Femur (tissue), 1 donor: ENCODE measurements at places on chromosomes 7 and 10.

DNA sequence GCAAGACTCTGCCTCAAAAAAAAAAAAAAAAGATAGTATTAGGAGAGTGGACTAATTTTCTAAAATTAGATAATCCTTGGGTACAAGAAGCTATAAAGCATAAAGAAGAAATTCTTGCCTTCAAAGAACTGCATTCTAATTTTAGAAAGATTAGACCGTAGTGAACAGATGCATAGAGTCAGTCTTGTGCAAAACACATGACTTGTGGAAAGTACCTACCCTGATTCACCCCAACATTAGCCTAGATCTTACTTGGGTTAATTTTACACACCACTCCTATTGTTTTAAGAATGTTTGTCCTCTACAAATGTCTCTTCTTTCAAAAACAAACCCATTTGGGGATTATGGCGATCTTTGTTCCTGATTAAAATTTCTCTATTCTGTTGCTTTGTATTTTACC, 38.9 kb upstream of the SP8 start:
- DNase-seq, result no peak

DNA sequence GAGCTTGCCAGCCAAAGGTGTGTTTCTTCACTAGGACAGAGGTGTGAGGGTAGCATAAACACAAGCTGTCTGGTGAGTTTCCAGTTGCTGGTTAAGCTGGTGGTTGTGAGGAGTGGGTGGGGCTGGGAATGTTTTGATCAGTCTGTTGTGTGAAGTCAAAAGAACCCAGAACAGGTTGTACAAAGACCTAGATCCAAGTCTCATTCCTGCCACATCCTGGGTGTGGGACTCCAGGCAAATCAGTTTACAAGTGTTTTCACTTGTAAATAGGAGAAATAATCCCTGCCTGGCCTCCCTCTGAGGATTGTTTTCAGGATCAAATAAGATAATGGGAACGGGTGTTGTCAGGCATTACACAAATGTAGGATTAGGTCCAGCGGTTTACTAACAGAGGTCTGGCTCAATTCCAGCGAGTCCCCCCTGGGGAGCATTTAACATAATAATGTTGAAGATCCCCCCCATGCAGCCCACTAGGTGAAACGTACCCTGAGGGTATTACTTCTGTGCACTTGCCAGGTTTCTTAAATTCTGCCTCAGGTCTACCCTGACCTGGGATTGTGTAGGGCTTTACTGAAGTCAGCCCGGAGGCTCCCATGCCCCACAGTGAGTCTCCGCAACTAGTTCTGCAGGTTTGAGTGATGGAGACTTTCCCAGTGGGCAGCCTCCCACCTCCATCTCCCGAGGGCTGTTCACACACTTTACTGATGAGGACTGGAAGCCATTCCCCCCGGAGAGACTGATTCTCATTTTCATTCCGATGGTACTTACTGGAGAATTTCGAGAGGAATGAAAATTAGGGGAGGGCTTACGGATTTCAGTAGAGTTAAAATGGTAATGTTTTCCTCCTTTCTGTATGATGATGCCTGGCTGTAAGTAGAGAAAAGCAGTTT, 2.7 kb upstream of the FRAT2 start:
- DNase-seq, result no peak

GRCh38 chr10:130014263-130015074, 50.4 kb upstream of the EBF3 start:
- DNase-seq, result peak; percentile 74

- no peak for DNase-seq
Observed at GRCh38 chr10:87092376-87092860, 2.2 kb downstream of the GLUD1 start.

- peak; percentile 48 for DNase-seq
Observed at GRCh38 chr7:29019896-29020295, 61.8 kb upstream of the TRIL start.

DNA sequence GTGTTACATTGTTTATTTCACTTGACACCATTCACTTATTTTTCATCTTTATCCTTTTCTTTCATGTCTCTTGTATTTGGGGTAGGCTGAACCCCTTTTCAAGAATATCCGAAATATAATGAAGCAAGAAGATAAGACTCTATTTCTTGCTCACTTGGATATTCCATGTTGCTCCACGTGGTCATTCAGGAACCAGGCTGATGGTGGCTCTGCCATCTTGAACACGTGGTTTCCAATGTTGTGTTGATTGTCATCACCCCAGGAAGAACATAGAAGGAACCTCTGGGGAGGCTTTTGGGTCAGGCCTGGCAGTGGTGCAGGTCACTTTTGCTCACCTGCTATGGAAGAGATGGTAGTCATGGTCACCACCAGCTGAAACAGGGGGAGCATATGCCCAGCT, 9.3 kb upstream of the GALNTL5 start:
- no peak for DNase-seq

- peak; percentile 47 for DNase-seq
Observed at GRCh38 chr7:149854611-149855360, 16.6 kb downstream of the ZNF862 start.

DNA sequence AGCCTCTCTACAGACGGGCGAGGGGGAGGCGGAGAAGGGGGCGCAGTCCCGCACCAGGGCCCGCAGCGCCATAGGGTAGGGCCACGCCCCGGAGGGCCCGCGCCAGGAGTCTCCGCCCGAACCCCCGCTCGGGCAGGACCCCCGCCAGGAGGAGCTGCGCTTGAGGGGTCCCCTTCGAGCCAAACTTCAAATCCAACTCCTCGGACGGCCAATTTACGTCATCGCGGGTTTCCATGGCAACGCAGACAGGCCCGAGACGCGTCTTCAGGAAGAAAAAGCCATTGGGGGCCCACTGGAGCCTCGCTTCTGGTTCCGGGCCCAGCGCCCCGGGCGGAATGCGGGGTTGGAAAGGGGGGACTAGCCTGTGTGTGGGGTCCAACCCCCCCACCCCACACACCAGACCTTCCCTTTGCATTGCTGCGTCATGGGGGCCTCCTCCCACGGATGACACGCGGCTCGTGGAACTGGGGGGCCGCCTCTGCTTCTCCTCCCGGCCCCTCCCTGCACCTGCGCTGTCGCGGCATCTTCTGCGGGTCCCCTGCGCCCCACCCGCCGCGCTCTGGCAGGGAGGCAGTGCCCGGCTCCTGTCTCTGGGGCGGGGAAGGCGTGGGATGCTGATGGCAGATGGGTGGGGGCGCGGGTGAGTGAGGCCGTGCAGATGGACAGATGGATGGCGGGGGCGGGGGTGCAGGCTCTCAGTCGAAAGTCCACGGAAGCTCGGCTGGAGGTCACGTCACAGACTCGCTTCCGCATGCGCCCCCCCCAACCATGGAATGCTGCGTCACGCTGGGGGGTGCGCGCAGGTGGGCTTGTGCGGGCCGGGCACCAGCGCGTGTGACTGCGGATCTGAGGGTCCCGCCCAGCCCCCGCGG, 1.2 kb downstream of the CALY start:
- peak; percentile 85 for DNase-seq

DNA sequence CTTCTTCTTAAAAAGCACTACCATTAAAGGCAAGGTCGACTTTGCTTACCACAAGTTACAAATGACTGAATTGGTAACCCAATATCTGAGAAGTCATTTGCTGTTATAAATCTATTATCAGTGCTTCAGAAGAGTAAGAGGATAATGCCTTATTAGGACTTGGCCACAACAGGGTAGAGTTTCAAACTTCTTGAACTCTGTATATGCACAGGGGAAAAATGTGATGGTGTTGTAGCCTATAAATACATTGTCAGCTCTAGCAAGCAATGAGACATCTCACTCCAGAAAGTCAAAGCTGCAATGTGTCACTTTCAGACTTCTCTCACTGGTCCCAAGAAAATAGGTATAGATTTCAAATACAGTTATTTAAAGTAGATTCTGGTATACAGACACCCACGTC, 9.3 kb downstream of the TFEC start:
- DNase-seq, result no peak

DNA sequence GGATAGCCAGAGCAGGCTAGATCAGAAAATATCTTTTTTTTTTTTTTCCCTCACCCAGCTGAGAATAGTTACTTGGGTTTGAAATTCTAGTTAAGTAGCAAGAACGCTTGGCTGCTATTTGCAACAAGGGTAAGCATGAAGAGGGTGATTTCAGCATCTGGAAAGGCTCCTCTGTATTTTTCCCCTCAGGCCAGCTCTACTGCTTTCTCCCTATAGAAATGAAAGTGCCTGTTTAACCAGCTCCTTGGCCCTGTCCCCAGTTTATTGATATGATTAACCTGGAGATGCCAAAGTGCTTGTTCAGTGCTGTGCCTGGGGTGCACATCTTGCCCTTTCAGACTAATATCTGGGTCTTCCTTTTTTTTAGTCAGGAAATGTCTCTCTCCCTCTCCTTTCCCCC, 37.1 kb downstream of the AP3M1 start:
- no peak for DNase-seq

GRCh38 chr7:28473571-28474281, 61.4 kb downstream of the CREB5 start:
- peak; percentile 66 for DNase-seq

GRCh38 chr7:43649755-43650274, 66.9 kb downstream of the STK17A start:
- DNase-seq, result no peak

DNA sequence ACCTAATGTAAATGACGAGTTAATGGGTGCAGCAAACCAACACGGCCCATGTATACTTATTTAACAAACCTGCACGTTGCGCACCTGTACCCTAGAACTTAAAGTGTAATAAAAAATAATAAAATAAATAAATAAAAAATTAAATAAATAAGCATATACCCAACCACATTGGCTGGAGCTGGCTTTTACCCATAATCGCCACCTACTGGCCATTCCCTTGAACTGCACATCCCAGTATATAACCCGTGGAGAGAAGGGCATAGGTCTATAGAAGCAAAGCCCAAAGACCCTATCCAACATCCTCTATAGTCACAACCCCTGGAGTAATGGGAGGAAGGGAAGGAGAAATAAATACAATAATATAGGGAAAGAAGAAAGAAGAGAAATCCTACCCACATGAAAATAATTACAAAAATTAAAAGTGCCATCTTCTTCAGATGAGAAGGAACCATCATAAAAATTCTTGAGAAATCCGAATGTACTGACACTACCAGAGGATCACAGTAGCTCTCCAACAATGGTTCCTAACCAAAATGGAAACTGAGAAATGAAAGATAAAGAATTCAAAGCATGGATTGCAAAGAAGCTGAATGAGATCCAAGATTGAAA, 65.6 kb downstream of the TWIST1 start:
- no peak for DNase-seq

DNA sequence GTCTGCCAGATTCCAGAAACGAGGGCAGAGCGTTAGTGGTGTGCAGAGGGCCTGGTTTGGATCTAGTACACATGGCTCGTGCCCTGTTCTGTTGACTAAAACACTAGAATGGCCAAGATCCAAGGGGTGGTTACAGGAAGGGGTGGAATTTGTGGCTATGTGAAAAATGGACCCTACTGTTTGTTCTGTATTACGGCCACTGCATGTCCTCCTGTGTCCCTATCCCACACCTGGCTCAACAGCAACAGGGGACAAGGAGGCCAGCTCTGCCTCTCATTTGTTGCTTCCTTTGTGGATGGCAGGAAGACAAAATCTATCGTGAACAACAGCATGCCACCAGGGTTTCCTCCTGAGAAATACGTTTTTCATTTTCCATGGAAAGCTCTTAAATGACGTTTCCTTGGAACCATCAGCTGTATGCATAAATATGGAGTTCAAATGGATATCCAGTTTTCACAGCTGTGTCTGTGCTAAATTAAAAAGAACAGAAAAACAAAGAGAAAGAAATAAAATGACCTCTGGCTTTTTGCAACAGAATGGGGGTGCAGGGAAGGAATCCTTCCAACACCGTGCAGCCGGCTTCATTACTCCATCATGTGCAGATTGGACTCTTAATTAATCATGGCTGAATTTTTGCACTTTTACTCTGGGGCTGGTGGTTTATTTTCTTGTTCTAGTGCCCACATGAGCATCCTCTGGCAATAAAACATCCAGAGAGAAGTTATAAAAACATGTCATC, 318.9 kb downstream of the CXCL12 start:
- no peak for DNase-seq

DNA sequence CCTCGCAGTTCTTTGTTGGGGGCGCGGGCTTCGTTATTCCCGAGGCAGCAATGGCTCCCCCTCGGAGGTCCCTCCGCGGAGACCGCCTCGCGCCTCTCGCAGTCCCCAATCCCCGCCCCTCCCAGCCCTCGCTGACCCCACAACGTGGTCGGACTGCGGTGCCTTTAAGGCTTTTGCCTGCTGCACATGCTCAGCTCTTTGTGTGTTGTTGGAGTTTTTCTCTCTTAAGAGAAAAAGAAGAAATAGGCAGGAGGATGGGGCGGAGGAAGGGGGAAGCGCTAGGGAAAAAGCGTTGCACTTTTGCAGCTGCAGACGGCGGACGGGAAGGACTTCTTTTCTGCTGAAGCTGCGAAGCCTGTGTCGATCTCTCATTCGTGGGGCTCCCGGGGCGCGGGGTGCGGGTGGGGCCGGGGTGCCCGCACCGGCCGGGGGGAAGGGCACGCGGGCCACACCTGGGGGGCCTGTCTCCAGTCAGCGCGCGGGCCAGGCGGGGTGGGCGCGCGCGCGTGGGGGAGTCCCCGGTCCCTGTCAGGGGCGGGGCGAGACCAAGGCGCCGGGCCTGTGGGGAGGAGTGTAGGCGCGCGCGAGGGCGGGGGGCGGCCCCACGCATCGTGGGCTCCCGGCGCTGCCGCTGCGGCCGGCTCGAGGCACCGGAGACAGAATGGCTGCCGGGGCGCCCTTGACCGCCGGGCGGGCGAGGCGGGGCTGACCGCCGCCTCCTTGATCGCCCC, 445 bp upstream of the ATRNL1 start:
- DNase-seq, result peak; percentile 68

DNA sequence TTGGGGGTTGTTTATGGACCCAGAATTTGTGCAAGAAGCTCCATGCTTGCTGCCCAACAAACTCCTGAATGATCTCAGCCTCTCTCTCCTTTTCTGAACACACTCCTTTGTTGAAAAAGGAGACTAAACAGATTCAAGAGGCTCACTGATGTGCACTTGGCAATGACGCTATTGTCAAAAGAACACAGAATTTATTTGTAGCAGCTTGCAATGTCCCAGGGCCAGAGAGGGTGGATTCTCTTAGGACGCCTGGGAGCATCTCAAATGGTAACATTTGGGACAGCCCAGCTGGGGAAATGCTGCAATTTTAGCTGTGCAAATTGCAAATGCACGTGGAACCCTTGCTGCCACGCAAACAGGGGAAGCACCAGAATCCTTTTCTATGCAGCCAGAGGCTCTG, 79.9 kb downstream of the GPR26 start:
- DNase-seq, result no peak

DNA sequence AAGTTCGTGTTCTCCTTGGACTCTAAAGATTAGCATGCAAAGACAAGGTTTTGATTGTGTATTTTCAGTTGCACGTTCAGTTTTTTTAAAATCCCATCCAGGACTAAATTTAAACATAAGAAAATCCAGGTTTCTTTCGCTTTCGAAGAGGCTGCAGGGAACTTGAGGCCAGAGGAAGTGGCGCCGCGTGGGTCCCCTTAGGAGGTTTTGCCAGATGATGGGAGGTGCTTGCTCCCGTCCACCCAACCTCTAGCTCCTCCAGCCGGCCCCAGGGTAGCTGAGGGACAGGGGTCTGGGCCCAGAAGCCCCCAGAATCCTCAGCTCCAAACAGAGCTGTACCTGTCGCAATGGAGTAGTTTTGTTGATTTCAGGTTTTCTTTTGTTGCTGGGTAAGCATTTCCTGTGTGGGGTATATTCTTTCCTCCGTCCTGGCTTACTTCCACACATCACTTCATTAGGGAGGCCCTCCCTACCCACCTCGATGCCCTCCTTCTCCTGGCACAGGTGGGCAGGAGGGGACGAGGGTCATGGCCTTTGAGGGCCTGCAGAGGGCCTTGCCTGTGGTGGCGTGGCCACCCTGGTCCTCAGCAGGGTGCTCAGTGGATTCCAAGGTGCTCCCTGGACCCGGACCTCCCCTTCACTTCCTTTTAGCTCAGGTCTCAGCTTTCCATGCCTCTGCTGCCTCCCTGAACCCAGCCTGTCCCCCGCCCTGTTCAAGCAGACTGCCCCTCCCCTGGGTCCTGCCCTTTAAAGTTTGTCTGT, 32.6 kb downstream of the LHPP start:
- DNase-seq, result no peak
